ENCODE measurements at places on chromosomes 11 and 22.

DNA sequence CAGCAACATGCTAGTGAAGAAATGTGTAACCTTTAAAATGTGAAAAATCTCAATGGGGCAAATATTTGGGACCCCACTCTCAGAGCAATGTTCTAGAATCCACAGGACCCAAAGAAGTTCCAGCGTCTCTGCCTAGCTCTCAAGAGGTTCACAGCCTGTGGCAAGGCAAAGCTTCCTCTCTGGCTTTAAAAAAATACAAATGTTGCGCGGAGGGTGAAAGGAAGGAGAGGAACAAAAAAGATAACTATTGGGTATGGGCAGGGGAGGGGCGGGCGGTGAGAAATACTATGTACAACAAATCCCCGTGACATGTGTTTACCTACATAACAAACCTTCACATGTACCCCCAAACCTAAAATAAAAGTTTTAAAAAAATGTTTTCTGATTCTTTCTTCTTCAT is 53.6 kb downstream of the PITPNB start:
- no peak overlapping the region for H3K27ac ChIP-seq
- H3K4me1 ChIP-seq = no peaks in the 10 kb centered on the region
- DNase-seq = no peak
- H3K4me3 ChIP-seq = no peak overlapping the region

DNA sequence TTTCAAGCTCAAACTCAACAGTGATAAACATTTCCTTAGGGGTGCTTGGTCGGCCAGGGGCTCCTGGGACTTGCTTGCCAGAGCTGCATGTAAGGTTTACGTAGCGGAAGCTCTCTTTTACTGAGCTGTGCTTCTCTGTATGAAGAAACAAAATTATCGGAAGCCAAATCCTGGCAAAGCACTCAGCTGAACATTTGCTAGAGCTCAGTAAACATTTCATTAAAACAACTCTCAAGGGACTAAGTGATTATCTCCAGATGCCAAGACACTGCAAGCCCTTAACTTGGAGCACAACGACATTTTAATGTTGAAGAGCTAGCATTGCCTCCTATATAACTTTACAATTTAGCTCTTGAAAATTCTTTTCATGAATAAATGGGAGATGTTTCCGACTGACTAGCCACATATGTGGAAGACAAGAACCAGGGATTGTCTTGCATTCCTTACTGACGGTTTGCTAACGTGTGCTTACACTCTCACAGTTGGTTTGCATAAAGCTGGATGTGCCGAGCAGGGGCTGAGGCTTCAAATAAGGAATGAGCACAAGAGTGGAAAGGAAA is 43.4 kb downstream of the SCUBE2 start:
- no peak for DNase-seq
- no peaks in the 10 kb centered on the region for H3K4me1 ChIP-seq
- H3K4me3 ChIP-seq = no peak overlapping the region
- no peaks in the 10 kb centered on the region for H3K36me3 ChIP-seq

DNA sequence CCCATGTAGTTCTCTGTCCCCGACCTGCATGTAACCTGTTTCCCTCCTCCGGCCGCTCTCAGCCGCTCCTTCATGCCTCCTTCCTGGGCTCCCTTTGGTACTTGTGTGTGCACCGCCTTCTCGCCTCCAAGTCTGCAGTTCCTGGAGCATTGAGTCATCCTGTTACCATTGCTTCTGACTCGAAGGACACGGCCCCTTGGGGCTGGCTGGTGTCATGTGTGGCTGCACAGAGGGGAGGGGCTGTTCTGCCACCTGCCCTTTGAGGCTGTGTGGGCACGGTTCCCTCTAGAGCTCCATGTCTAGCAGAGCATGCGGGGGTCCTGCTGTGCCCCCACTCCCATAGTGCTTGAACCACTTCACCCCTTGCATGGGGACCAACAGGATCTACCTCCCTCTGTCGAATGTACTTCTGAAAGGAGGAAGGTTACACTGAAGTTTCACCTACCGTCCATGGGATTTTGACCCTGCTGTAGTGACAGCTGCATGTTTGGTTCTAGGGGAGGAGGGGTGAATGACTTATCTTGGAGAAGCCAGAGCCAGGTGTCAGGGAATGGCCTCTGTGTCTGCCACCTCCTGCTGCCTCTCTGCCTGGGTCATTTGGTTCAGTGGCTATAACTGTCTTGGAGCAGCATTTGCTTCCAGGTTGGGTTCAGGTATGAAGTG is 39.6 kb downstream of the BCR start:
- peak; percentile 62 for DNase-seq
- peak overlapping the region; percentile 70 for H3K27ac ChIP-seq
- peaks cover 96% of the 10 kb centered on the region for H3K4me1 ChIP-seq
- H3K4me3 ChIP-seq = peak overlapping the region; percentile 29

DNA sequence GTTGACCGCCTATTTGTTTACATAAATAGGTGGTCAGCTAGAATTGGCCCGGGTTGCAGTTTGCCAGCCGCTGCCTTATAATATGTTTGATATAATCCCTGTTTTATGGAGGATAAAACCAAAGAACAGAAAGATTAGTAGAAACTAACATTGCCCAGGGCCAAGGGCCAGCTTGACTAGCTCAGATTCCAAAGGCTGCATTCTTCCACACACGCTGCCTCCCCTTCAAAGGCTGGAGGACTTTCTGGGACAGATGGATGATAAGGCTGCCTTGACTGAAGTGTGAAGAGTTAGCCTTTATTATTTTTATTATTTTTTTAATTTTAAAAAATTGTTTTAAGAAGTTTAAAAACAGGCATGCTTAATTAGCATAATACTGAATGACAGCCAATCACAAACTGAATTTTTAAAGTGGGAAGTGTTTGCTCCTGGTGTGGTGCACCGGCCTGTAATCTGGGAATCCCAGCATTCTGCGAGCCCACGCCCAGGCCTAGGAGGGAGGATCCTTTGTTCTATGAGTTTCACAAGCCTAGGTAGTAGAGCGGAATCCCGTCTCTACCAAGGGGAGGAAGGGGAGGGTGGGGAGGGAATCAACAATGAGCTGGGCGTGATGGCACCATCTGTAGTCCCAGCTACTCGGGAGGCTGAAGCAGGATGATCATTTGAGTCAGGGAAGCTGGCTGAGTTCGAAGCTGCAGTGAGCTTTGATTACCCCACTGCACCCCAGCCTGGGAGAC is 114.9 kb downstream of the NAV2 start:
- H3K4me3 ChIP-seq = no peak overlapping the region
- no peak overlapping the region for H3K27ac ChIP-seq
- no peaks in the 10 kb centered on the region for H3K4me1 ChIP-seq
- H3K27me3 ChIP-seq = no peaks in the 10 kb centered on the region
- DNase-seq = no peak

- H3K4me1 ChIP-seq = no peaks in the 10 kb centered on the region
- H3K27me3 ChIP-seq = no peaks in the 10 kb centered on the region
- DNase-seq = peak; percentile 8
- H3K4me3 ChIP-seq = no peak overlapping the region
- H3K36me3 ChIP-seq = no peaks in the 10 kb centered on the region
- H3K27ac ChIP-seq = no peak overlapping the region
These were observed 163.6 kb upstream of the B3GAT1 start for GRCh38 chr11:134575504-134576230.

DNA sequence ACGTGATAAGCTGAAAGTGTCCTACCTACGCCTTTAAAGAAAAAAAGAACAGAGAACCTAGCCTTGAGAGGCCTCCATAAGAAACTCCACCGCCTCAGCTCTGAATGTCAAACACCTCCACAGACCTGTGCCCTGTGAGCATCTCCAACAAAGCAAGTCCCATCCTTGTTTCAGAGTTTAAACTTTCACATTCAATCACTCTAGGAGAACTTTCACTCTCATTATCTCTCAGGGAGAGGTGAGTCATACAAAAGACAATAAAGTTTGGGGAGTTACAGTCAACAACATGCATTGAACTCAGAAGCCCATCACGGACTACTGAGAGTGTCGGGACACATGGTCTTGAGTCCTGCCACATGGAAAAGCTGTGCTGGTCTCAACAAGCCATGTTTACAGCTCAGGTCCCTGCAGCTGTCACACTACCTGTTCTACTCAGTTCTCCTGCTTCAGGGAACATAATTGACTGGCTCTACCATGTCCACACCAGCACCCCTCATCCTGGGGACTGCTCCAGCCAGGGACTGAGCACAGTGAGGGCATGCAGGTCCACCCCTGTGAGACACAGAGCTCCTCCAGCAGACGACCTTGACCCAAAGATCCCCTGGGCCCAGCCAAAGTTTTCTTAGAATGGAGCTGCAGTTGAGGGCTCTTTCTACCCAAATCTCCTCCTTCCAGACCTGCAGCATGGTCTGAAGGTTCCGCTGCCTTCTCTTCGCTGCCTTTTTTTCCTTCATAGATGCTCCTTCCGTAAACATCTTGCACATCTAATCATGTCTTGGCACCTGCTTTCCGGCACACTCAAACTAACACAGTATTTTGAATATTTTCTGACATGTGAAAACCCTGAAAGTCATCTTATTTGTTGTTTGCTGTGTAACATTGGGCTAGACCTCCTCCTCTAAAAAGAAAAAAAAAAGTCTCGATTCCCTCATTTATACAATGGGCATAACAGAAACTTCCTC is 114.9 kb downstream of the ETS1 start:
- DNase-seq = no peak
- H3K4me3 ChIP-seq = peak overlapping the region; percentile 63
- no peaks in the 10 kb centered on the region for H3K27me3 ChIP-seq
- peaks cover 100% of the 10 kb centered on the region for H3K4me1 ChIP-seq

DNA sequence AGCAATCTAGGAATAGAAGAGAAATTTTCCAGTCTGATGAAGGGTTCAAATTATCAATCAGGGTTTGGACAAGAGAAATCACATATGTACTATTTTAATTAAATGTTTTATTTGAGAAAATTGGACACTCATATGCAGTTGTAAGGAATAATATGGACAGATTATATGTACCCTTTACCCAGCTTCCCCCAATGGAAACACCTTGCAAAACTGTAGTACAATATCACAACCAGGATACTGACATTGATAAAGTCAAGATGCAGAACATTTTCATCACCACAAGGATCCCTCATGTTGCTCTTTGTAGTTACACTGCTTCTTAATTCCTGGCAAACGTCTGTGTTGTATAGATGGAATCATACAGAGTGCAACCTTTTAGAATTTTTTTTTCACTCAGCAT is 1.4 kb upstream of the LIPT2 start:
- no peaks in the 10 kb centered on the region for H3K36me3 ChIP-seq
- H3K4me3 ChIP-seq = no peak overlapping the region
- H3K27me3 ChIP-seq = no peaks in the 10 kb centered on the region
- no peak overlapping the region for H3K27ac ChIP-seq
- H3K4me1 ChIP-seq = peaks cover 10% of the 10 kb centered on the region
- no peak for DNase-seq

GRCh38 chr22:29208879-29209623 is 3.4 kb downstream of the EMID1 start:
- H3K4me1 ChIP-seq = no peaks in the 10 kb centered on the region
- no peak for DNase-seq
- H3K27ac ChIP-seq = no peak overlapping the region
- no peak overlapping the region for H3K4me3 ChIP-seq
- no peaks in the 10 kb centered on the region for H3K36me3 ChIP-seq
- peaks cover 3% of the 10 kb centered on the region for H3K27me3 ChIP-seq

GRCh38 chr11:123738374-123738773 is 3.1 kb downstream of the ZNF202 start:
- H3K27ac ChIP-seq = no peak overlapping the region
- H3K4me3 ChIP-seq = no peak overlapping the region
- H3K27me3 ChIP-seq = no peaks in the 10 kb centered on the region
- no peak for DNase-seq
- no peaks in the 10 kb centered on the region for H3K36me3 ChIP-seq
- H3K4me1 ChIP-seq = peaks cover 19% of the 10 kb centered on the region

GRCh38 chr11:70151671-70152070 is 51.4 kb upstream of the FADD start:
- no peak for DNase-seq
- H3K4me1 ChIP-seq = no peaks in the 10 kb centered on the region
- no peaks in the 10 kb centered on the region for H3K27me3 ChIP-seq
- H3K36me3 ChIP-seq = no peaks in the 10 kb centered on the region
- H3K4me3 ChIP-seq = no peak overlapping the region

DNA sequence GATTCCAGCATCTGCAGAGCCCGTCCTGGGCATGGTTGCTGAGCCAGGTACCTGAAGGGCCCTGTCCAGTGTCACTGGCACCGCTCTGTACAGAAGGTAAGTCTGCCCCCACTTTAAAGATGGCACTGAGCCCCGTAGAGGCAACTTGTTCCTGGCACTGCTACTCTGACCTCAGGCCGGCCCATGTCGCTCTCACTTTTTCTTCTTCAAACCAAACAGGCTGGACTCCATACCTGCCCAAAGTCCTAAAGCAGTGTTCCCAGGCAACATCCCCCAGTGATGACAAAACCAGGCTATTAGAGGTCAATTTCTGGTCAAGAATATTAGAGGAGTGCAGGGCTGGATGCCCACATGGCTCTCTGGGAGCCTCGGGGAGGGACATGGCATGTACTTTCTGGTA is 46.6 kb upstream of the TTLL12 start:
- H3K27ac ChIP-seq = no peak overlapping the region
- H3K27me3 ChIP-seq = no peaks in the 10 kb centered on the region
